ENCODE measurements at places on chromosomes 13 and 19.

GRCh38 chr19:33804021-33804799 is 7.5 kb downstream of the KCTD15 start:
- H3K27me3 ChIP-seq = no peaks in the 10 kb centered on the region
- H3K4me3 ChIP-seq = no peak overlapping the region
- H3K27ac ChIP-seq = no peak overlapping the region
- peaks cover 33% of the 10 kb centered on the region for H3K36me3 ChIP-seq

DNA sequence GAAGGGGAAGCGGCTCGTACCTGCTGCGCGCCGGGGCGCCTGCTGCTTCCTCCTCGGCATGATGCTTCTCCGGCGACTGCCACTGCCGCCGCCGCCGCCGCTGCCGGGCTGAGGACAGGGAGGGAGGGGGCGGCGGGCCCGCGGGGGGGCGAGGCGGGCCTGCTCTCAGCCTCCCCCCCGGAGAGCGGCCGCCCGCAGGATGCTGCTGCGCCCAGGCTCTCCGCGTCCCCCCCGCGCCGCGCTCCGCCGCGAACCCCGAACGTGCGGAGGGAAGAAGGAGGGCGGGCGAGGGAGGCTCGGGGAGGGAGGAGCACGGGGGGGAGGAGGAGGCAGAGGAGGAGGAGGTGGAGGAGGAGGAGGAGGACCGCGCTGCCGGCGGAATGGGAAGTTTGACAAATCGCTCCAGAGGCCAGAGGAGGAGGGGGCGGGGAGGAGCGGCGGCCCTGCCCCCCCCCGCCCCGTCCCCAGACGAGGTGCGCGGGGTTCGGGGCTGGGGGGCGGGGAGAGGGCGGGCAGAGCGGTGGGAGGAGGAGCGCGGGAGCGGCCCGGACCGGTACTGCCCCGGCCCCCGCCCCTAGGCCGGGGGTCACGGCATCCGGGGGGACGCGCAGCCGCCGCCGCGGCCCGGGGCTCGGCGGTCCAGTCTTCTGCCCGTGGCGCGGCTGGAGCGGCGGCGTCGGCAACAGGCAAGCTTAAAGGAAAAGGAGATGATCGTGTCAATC is at the start of gene TSHZ3:
Gene TSHZ3, minus strand, starts transcription at position 277 of the 722 bp plus-strand sequence. Its CDS starts 217 bp downstream, at position 60.
- peak; percentile 84 for DNase-seq
- H3K4me3 ChIP-seq = peak within 1 kb of the TSS; percentile 81
- H3K27ac ChIP-seq = peak within 1 kb of the TSS; percentile 80
- peaks cover 31% of the 10 kb centered on the region for H3K27me3 ChIP-seq
- H3K36me3 ChIP-seq = no peaks in the 10 kb centered on the region
- H3K4me1 ChIP-seq = peaks cover 15% of the 10 kb centered on the region

DNA sequence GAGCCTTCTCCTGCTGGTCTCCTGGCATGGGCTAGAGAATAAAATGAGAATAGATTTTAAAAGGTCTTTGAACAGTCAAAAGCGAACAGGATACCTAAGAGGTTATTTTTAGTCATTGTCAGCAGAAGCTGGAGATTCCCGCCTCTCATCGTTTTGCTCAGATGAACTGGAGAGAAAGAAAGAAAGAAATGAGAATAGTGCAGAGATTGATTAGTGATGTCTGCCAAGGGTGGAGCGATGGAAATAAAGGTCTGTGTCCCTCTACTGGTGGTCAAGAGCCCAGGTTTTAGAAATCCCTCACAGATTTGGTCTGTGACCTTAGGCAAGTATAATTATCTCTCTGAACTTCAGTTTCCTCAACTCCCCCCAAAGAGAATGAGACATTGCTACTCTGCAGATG is 5.3 kb downstream of the NCAN start:
- no peaks in the 10 kb centered on the region for H3K4me1 ChIP-seq
- H3K36me3 ChIP-seq = no peaks in the 10 kb centered on the region
- H3K4me3 ChIP-seq = no peak overlapping the region
- peaks cover 17% of the 10 kb centered on the region for H3K27me3 ChIP-seq

DNA sequence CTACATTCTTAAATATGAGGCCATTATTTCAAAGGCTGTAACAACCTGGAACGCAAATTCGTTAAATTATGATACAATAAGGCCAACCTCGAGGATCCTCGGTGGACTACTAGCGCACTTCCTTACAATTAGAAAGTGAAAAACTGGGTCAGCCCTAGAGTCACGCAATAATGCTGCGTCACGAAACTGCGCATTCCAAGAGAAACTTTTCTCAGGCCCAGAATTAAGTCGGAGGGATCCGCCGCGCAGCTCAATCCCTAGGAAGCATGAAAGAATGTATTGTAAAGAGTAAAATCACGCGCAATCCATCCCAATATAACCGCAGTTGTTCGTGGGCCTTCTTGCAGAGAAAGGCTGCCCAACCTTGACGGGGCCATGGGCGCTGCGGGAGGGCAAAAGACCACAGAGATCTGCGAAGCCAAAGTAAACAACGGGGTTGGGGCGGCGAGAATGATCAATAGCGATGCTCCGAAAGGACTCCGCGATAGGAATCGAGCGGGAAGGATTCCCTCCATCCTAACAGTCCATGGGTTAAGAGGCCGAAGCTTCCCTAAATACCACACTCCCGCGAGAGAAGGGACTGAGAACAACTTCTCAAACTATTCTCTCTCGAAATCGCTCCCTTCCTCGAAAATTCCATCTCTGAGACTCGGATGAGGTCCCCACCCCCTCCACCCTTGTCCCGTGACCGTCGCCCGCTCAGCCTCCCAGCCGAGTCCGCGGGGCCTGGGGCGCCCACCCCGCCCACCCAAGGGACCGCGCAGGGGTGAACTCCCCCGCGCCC is 564 bp downstream of the SPART start:
- peak; percentile 69 for DNase-seq
- H3K27ac ChIP-seq = peak overlapping the region; percentile 99
- peaks cover 21% of the 10 kb centered on the region for H3K4me1 ChIP-seq
- no peaks in the 10 kb centered on the region for H3K36me3 ChIP-seq
- H3K27me3 ChIP-seq = no peaks in the 10 kb centered on the region

DNA sequence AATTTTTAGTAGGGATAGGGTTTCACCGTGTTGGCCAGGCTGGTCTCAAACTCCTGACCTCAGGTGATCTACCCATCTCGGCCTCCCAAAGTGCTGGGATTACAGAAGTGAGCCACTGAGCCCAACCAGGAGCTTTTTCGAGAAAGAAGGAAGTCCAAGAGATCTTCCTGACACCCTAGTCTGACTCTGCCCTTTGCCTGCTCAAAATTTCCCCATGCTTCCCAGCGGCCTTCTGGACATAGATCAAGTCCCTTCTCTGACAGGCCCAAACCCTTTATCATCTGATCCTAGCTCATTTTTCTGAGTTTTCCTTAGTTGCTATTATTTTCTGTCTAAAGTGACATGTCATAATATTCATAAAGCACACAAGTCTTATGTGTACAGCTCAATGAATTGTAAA is 1.5 kb upstream of the BAX start:
- peaks cover 5% of the 10 kb centered on the region for H3K36me3 ChIP-seq
- H3K4me1 ChIP-seq = peaks cover 13% of the 10 kb centered on the region
- DNase-seq = no peak

DNA sequence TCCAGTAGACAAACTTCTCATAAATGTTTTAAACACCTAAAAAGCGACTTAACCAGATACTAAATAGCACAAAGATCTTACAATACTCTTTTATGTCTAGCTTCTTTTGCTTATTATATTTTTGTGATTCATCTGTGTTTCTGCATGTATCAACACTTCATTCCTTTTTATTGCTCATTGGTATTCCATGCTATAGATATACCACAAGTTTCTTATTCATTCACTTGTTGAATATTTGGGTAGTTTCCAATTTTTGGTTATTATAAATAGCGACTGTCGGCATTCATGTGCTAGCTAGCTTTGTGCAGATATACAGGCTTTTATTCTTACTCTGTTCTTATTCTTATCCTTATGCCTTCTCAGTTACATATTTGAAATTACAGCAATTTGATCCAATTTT is 50.0 kb upstream of the RGCC start:
- H3K27ac ChIP-seq = no peak overlapping the region
- no peak for DNase-seq
- no peaks in the 10 kb centered on the region for H3K36me3 ChIP-seq
- H3K27me3 ChIP-seq = no peaks in the 10 kb centered on the region
- no peak overlapping the region for H3K4me3 ChIP-seq

- no peaks in the 10 kb centered on the region for H3K4me1 ChIP-seq
- no peak overlapping the region for H3K4me3 ChIP-seq
- no peak overlapping the region for H3K27ac ChIP-seq
These were observed 6.8 kb upstream of the UBE2L5 start for GRCh38 chr13:30415430-30416030.

GRCh38 chr13:100666124-100666523 is 8.5 kb downstream of the TMTC4 start:
- DNase-seq = no peak
- H3K27ac ChIP-seq = no peak overlapping the region
- H3K36me3 ChIP-seq = peaks cover 57% of the 10 kb centered on the region
- no peak overlapping the region for H3K4me3 ChIP-seq
- no peaks in the 10 kb centered on the region for H3K27me3 ChIP-seq
